ENCODE measurements at places on chromosomes 13 and 19. TPM values are rescaled to one million over a fixed set of nuclear protein-coding genes. Genes with fewer than 3 reads are reported as not detected.

Gene SPACA4
- total RNA-seq: not detected

DNA sequence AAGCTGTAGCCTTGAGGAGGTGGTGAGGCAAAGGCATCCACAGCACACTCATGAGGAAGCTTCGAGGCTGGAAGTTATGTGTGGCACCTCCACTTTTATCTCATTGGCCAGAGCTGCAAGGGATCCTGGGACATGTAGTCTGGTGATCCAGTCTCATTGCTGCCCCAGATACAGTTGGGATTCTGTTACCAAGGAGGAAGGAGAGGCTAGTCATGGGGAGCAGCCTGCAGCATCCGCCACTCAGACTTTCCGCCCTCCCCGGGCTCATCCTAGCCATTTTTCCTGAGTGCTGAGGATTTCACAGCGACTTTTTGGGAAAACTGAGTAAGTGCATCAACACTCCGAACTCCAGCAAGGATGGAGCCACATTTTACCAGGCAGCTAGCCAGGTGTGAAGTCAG, 74.4 kb downstream of the DPF1 start:
- DNase-seq: no peak

Gene CEACAM21
- 2.7 TPM for total RNA-seq

Gene HSPBP1
- 38.5 TPM for total RNA-seq

DNA sequence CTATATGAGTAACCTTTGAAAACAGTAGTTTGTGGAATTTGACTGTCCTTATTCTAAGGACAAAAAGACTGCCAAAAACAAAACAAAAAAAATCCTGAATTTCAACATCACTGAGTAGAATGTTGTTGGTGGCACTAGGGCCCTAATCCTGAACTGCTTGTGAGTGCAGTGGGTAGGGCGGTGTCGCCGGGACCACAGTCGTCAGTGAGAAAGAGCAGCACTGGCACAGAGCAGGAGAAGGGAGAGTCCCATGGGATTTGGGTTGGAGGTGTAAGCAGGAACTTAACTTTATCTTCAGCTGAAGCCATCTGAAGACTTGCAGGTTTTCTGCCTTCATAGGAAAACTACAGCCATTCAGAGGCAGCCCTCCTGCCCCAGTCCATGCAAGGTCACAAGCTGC, 5.6 kb downstream of the PCID2 start:
- no peak for DNase-seq

Gene TJP3
- not detected for total RNA-seq

Gene CGB3
- not detected for total RNA-seq

Gene KIR3DL1
- total RNA-seq: not detected

- no peak for DNase-seq
Observed at GRCh38 chr13:57644106-57644505, 12.6 kb downstream of the PCDH17 start.

DNA sequence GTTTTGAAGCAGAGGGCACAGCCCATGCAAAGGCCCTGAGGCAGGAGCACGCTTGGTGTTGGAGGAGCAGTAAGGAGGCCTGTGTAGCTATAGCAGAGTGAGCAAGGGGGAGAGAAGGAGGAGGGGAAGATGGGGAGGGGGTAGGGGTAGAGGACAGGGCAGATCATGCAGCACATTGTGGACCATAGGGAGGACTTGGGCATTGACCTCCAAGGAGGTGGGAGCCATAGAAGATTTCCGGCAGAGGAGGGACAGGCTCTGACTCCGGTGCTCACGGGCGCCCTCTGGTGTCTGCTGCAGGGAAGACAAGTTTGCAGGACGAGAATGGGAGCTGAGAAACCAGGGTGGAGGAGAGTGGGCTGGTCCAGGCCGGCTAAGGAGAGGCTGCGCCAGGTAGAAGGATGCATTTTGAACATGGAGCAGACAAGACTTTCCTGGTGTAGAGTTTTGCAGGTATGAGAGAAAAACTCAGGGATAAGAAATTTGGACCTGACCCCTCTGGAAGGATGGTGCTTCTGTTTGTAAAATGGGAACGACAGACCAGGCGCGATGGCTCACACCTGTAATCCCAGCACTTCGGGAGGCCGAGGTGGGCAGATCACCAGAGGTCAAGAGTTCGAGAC, 13.7 kb upstream of the CREB3L3 start:
- DNase-seq: peak; percentile 63

- peak; percentile 26 for DNase-seq
Observed at GRCh38 chr13:98528663-98529064, 48.2 kb downstream of the STK24 start.

DNA sequence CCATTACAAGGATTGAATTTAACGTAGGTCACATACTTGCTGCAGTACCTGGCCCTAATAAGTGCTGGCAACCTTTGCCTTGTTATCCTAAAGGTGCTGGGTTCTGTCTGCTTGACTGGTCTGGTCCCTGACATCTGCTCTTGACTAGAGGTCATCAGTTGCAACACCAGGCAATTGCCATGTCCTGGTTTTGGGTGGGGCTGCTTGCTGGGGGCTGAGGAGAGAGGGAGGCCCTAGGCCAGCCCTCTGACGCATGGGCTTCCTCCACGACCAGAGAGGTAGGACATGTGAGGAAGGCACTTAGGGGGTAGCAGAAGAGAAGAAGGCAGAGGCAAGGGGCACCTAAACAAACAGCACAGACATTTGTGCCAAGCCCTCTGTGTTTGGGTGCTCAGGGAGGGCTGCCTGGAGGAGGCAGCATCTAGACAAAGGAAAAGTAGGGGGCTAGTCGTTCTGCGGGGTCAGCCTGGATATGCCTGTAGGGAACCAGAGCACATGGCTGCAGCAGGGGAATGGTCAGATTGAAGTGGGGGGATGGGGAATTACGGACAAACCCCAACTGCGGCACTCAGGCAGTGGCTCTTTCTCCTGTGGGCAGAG, 21.7 kb downstream of the VSTM2B start:
- DNase-seq: no peak

DNA sequence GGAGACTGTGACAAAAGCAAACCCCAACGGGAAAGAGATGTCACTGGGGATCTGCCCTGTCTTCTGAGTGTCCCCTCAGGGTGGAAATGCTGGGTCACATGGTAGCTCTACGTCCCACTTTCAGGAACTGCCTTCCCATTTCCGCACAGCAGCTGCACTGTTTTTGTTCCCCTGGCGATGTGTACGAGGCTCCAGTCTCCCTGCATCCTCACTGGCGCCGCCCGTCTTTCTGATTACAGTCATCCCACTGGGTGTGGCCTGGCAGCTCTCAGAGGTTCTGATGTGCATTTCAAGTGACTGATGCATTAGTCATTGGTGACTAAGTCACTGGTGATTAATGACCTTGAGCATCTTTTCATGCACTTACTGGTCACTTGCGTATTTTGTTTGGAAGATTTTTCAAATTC, 21.2 kb downstream of the PCID2 start:
- peak; percentile 96 for DNase-seq

- DNase-seq: no peak
Observed at GRCh38 chr13:30924721-30925120, 7.7 kb upstream of the TEX26 start.

Gene C1QTNF9
- total RNA-seq: not detected

DNA sequence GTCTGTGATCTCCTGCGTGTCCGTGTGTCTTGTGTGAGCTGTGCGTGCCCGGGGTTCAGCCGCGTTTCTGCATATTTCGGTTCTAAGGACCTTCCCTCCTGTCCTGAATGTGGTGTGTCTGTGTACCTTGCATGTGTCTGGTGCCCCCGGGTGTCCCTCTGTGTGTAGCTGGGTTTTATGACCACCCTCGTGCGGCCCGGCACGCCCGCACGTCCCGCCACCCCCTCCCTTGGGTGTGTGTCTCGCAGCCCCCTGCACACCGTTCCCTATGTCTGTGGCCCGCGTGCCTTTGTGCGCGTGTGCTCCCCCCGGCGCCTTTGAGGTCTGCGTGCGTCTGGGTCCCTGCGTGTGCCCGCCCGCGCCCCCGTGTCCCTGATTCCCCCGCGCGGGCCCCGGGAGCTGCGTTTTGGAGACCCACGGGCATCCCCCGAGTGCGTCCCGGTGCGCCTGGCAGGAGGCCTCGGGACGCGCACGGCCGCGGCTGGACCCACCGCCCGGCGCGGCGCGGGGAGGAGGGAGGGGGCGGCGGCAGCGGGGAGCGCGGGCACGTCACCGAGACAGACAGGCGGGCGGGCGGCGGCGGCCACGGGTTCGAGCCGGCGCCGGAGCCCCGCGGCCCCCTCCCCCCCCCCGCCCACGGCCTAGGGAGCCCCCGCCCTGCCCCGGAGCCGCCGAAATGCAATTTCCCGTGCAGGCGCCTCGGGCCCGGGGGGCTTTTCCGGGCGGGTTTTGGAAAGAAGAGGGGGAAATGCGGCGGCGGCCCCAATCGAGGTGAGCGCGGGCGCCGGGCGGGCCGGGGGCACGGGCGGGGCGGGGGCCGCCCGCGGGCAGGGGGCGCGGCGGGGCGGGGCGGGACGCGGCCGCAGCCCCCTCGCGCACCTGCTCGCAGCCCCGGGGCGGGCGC, 12.0 kb upstream of the NANOS3 start:
- no peak for DNase-seq

Gene IGLON5
- not detected for total RNA-seq

Gene IQCN
- 3.0 TPM for total RNA-seq

- DNase-seq: peak; percentile 61
Observed at GRCh38 chr13:79659121-79659521, 178.2 kb downstream of the NDFIP2 start.

- no peak for DNase-seq
Observed at GRCh38 chr19:50016225-50016807, 8.9 kb downstream of the VRK3 start.

Gene C1QTNF9B
- total RNA-seq: not detected

GRCh38 chr19:34336781-34337271, 28.2 kb upstream of the GPI start:
- DNase-seq: peak; percentile 68

Gene CYP4F3
- total RNA-seq: not detected

Gene ADM5
- 4.4 TPM for total RNA-seq

GRCh38 chr13:40476175-40476958, 190.1 kb downstream of the FOXO1 start:
- peak; percentile 47 for DNase-seq

DNA sequence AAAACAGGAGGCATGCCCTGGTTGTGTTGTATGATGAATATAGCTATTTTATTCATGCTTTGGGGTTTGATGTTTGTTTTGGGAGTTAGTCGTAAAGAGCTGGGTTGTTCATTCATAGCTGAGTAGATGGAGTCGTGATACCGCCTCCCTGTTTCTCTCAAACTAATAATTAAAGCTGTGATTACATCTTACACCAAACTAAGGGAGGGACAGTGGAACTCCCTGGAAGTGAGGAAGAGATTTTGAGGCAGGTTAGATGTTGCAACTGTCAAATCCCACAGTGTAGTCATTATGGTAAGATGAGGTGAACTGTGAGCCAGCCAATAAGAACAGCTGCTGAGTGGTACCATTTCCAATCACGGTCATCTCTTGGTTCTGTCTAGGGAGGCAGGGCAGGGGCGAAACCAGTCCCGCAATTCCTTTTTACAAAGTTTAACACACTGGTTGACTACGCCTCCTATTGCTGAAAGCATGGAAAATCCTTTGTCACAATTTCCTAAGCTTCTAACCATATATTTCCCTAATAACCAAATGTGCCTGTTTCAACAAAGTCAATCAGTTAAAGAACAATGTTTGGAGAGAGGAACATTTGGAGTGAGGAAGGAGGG, 207.6 kb upstream of the SERP2 start:
- DNase-seq: no peak

DNA sequence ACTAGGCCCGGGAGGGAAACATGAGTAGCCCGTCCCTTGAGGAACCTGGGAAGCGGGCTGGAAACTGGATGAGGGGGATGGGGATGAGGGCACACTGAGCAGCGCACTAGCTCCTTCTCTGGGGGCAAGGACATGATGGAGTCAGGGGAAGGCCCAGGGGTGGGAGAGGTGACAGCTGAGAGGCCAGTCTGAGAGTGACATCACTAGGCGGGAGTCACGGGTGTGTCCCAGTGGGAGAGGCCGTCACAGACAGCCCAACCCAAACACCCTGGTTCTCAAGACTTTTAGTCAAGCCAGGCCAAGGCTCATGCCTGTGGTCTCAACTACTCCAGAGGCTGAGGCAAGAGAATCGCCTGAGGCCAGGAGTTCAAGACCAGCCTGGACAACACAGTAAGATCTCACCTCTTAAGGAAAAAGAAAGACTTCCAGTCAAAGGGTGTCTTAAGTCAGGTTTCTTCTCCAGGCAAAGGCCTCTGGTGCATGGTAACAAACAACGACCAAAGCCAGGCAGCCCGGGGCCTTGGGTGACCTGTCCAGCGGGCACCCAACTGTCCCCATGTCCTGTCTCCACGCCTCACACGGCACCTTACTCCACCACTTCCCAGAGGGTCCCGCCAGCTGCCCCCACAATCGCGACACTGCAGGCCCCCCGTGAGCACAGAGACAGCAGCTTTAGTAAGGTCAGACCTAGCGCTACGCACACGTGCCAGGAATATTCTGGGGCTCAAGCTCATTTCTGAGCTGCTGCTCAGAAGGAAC, 25.5 kb upstream of the TIMM44 start:
- no peak for DNase-seq

- DNase-seq: no peak
Observed at GRCh38 chr13:31014456-31014855, 82.0 kb downstream of the TEX26 start.

Gene ARHGAP45
- 10.4 TPM for total RNA-seq

Gene LYL1
- 91.5 TPM for total RNA-seq

Gene PNMA8B
- not detected for total RNA-seq

Gene TSSK6
- total RNA-seq: 0.35 TPM

GRCh38 chr13:95356916-95357315, 55.7 kb upstream of the ABCC4 start:
- DNase-seq: no peak

GRCh38 chr19:30810726-30811125, 438.5 kb downstream of the ZNF536 start:
- no peak for DNase-seq

Gene TLE2
- total RNA-seq: 38.8 TPM

GRCh38 chr13:26589754-26590153, 32.3 kb downstream of the WASF3 start:
- DNase-seq: peak; percentile 96

Gene MISP
- not detected for total RNA-seq

Gene FUZ
- 14.0 TPM for total RNA-seq

Gene ZNF543
- 4.5 TPM for total RNA-seq

DNA sequence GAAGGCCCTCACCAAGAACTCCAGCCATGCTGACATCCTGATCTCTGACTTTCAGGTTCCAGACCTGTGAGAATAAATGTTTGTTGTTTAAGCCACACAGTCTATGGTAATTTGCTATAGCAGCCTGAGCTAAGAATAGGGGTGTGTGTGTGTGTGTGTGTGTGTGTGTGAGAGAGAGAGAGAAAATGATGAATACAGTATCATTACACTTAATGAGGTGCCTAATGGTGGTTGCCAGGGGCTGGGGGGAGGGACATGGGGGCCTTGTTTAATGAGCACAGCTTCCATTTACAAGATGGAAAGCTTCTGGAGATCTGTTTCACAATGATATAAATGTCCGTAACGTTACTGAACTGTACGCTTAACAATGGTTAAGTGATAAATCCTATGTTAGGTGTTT, 53.8 kb upstream of the LATS2 start:
- no peak for DNase-seq

DNA sequence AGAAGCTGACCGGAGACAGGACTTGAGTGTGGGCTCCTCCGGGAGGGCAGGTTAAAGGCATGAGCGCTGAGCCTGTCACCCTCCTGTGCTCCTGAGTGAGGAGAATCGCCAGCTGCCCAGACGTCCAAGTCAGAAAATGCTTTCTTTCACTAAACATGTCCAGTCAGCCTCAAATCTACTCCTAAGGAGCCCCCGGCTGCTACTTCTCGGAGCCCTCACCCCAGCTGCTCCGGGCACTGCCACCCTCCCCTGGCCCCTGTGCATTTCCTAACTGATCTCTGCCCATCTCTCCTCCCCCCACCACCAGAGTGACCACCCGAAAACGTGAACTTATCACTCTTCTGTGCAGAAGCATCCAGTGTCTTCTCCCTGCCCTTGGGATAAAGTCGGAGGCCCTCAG, 277.5 kb upstream of the SOX1 start:
- DNase-seq: no peak

Data from endothelial cell of umbilical vein (primary cell).